ENCODE measurements at places on chromosomes 7 and 10.

- peak; percentile 63 for DNase-seq
Measured at GRCh38 chr10:87925570-87925969, 62.1 kb downstream of the PTEN start.

GRCh38 chr7:2970307-2970664 lies 73.4 kb downstream of the CARD11 start:
- DNase-seq, result no peak

DNA sequence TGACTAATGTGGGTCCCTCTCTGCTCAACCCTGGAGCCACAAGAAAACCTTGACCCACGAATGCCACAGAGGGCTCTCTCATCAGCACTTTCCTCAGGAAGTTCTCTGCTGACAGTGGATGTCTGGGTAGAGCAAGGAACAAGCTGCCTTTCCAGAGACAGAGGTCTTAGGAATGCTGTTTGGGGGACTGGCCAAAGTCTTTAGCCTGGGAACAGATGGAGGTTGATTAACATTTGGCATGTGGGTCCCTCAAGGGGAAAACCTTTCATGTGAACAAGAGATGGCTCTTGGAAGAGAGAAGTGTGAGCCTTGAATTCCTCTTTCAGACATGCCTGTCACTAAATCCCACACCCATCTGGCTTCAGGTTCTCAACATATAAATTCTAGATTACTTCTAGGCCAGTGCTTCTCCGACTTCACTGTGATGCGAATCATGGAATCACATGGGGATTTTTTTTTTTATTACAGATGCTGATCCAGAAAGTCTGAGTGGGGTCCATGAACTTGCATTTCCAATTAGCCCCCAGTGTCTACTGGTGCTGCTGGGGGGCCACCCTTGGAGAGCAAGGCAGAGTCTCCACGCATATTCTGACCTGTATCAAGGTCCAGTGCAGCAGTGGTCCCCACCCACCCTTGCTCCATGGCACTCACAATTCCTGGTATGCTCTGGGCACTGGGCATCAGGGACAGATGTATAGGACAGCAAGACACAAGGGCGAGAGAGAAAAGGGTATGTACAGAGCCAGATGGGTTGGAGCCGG lies 360.4 kb downstream of the CXCL12 start:
- peak; percentile 74 for DNase-seq

- no peak for DNase-seq
Measured at GRCh38 chr7:16594676-16595075, 50.9 kb downstream of the ANKMY2 start.

GRCh38 chr10:3892440-3893425 lies 107.7 kb upstream of the KLF6 start:
- no peak for DNase-seq

DNA sequence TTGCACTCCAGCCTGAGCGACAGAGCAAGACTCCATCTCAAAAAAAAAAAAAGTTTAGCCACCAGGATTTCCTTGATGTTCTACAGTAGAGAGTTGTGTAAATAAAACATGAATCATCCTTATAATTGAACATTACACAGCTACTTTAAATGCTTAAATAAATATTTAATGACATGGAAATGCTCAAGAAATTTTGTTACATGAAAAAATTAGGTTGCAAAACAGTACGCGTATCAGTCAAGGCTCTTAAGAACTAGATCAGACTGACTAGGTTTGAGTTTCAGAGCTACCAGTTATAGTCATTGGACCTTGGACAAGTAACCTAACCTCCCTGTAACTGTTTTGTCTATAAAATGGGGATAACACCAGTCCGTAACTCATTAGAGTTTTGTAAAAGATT lies 38.7 kb upstream of the GSAP start:
- no peak for DNase-seq

GRCh38 chr7:143352531-143353002 lies 9.9 kb downstream of the FAM131B start:
- no peak for DNase-seq

- no peak for DNase-seq
Measured at GRCh38 chr7:154202002-154202401, 149.8 kb downstream of the DPP6 start.

DNA sequence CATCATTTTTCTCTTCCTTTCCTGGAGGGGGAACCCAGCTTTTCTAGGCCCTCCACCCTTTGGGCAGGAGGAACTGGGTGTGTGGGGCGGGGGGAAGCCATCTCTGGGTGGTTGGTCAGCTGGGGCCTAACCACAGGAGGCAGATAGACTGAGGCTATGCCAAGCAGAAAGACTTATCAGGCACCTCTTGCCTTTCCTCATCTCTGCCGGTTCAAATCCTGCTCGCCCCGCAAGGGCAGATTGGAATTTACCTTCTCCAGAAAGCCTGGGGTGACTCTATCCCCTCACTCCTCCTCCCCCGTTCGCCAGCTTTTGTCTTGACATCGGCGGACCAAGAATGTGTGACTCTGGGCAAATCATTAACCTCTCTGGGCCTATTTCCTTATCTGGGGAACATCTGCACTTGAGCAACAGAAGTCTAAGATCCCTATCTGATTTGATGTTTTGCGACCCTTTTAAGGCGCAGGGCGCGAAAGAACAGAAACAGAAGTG lies 584 bp upstream of the GARS1 start:
- peak; percentile 57 for DNase-seq

DNA sequence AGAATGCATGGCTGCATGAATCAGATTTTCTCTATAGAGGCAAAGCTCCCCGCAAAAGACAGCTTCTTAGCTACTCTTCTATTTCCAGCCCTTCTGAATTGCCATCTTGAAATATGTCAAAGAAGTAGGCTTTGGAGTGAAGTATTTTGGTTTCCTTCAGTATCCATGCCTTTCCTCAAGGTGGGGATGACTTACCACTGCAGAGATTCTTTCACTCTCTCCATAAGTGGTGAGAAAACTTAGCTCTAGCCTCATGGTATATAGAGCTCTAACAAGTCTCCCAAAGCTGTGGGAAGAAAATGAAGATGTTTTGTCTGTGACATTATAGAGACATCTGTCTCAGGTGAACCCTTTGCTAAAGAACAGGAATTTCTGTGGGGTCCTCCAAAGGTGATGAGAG lies 89.6 kb upstream of the ITGB1 start:
- no peak for DNase-seq

- DNase-seq, result no peak
Measured at GRCh38 chr7:155299535-155300202, 2.0 kb downstream of the INSIG1 start.

DNA sequence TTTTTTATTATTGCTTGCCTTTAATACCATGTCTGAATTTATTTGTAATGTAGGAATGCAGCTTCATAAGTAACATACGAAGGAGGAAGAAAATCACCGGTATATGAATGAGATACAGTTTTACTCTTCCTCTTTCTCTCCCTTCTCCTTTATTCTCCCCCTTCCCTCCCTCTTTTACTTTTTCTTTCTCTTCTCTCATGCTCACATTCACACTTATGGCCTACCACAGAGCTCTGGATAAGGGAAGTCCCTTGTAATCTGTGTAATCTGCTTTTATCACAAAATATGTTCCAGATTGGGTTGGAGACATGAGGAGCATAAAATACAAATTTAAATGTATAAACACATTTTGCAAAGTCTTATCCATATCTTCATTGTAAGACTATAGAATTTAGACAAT lies 59.4 kb downstream of the MDFIC start:
- DNase-seq, result no peak

DNA sequence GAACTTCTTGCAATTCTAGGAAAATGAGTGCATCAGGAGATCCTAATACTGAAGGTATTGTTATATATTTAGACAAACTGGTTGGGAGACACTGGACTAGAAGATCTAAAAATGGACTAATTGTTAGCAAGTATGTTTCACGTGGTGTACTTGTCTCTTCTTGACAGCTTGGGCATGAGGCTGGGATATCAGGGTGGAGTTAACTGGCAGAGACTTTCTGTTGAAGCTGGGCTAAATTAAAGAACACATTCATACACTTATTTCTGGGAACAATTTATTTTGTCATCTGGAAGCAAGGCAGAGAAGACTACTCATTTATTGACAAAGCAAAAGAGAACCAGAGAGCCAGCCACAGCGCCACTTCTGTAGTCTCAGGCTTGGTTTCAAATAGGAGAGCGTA lies 25.9 kb downstream of the TYW1 start:
- DNase-seq, result no peak

- peak; percentile 65 for DNase-seq
Measured at GRCh38 chr7:30464231-30464671, 14.3 kb downstream of the NOD1 start.

DNA sequence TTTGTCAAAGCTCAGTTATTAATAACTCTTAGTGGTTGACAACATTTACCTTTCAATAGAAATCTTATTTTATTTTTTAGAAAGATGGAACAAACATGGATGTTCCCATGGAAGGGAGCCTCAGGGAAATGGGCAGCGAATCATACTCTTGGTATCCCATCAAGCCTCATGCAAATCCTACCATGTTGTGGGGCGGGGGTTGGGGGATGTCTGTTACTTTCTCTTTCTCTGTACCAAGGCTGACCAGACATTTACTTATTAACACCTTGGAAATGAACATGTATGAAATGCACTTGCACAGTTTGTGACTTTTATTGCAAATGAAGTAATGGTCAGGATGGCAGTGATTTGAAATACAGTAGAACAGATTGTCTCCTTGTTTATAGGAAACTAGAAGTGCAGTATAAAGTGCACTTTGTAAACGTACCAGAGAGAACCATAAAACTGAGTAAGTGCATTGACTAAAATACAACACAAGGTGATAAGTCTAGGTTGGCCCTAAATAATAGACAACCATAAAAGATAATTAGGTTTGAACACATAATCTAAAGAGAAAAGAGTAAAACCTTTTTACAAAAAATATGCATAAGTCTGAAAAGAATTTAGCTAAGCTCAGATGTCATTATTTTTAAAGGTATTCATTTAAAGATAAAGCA lies 32.4 kb downstream of the SEMA3D start:
- DNase-seq, result no peak

DNA sequence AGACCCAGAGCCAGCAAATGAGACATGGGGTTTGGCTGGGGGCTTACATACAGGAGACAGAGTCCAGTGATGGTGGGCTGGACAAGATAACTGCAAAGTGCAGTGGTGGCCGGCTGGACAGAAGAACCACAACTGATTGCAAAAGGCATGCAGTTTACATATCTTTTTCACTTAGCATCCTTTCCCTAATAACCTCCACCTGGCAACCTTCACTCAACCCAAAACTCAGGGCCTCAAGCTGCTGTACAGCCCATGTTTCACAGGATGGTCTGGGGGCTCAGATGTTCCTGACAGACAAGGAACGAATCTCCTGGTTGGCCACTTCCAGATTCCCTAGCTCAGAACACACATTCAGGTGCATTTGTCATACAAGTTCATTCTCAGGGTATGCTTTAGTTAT lies 7.8 kb upstream of the PDCD4 start:
- no peak for DNase-seq

- DNase-seq, result no peak
Measured at GRCh38 chr7:142910031-142910433, 23.5 kb downstream of the TRPV5 start.

DNA sequence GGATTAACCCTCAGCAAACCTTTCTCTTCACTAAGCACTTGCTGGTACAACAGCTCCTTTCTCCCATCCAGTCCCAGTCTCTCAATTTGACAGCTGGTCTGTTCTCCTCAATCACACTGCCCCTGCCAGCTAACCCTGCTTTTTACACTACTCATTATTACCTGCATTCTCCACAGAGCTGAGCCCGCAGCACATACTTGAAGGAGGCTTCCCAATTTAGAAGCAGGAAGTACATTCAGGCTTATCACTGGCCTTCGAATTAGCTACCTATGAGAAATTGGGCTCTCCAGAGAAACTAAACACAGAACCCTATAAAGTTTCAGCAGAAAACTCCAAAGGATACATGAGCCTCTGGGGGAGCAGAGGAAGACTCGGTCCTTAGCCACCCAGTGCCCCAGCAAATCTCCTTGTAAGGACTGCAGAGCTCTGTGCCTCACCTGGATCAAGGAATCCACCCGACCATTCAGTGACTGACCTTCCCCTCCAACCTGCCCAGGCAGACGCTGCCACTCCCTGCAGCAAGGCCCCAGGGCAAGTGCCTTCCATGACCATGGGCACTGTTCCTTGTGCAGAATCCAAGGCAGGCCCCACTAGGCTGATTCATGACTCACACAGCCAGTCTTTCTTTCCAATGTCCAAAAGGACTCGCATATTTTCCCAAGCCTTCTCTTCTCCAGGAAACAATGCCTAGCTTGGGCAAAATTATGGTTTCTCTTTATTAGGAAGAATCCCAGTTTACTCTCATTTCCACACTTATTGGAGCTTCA lies 68.0 kb downstream of the VOPP1 start:
- DNase-seq, result no peak

DNA sequence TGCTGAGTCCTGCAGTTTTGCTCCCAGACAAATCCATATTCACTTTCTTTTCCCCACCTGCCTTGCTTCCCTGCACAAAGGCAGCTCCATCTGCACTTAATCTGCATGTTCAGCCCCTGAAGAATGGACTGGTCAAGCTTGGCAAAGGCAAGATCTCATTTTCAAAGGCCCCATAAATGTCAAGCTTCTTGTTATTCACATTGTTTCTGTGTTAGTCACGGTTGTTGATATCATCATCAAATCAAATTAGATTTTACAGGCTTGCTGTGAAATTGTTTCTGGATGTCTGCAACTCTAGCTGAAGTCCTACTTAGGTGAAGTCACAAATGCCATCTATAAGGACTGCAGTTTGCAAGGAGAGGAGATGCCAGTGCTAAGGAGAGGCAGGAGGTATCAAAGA lies 91.0 kb downstream of the GPAM start:
- no peak for DNase-seq

GRCh38 chr10:4984223-4984622 lies 19.4 kb downstream of the AKR1C2 start:
- DNase-seq, result no peak

DNA sequence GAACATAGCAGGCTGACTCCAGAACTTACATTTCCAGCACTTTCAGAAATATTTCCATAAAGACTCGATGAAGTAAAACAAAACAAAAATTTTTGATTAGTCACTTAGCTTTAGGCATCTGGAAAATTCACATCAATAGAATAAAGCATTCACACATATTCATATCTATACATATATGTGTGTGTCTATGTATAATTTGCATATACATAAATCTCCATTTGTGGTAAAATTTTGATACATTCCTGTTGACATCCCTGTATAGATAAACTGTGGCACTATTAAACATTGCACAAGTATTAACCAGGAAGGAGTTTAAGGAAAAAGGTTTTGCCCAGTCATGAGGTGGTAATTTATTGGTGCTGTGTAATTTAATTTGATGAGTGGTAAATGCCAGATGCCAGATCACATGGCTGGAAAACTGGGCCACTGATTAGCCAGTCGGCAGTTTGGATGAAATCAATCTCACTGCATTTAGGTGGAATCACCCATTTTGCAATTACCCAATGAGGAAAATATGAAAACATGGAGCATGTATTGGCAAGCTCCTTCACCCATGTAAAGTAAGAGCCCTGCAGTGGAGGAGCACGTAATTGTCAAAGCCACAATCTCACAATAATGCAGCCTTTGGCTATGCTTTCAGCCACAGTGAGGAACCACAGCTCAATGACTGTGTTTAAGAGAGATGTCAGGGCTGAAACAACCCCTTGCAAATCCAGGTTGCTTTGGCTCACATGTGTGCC lies 294.6 kb downstream of the RNLS start:
- no peak for DNase-seq

DNA sequence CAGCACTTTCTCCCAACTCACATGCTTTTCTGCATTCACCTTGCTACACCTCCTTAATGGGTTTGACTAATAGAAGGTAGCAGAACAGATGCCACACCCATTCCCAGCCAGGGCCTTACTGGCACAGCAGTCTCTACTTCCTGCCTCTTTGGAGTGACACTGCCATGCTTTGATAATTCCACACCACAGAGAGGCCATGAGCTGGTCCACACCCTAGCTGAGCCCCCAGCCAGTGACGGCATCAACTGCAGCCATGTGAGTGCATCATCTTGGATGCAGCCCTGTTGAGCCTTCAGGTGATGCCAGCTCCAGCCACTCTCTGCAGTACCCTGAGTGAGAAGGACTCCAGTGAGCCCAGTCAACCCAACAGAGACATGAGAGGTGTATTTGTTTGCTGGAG lies 27.5 kb upstream of the EZH2 start:
- no peak for DNase-seq

Data from DMS 273 treated with DMSO at 0.1 percent for 48 hours (cell line).